Fibroblast of pulmonary artery (primary cell): ENCODE measurements at places on chromosomes 7 and 10.

- DNase-seq, result peak; percentile 44
Observed at GRCh38 chr10:102068216-102068615, 3.1 kb downstream of the HPS6 start.

- no peak for DNase-seq
Observed at GRCh38 chr7:5678295-5679047, 103.0 kb downstream of the RNF216 start.

DNA sequence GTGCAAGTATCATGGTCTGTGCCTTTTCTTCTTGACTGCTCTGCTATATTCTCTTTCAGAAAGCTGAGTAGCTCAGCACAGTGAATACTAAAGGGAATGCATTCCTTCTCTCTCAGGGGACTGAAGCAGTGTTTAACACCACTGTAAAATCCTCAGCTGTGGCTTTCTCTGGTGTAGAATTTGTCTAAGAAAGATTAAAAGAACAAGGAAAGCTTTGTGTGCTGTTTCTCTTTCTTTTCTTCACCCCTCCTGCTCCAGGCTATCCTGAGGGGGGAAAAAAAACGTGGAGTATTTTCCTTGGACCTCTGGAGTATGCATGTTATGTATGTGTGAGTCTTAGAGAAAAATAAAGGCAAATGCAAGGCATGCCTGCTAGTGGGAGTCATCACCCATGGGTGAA, 383.9 kb downstream of the AUTS2 start:
- peak; percentile 17 for DNase-seq

DNA sequence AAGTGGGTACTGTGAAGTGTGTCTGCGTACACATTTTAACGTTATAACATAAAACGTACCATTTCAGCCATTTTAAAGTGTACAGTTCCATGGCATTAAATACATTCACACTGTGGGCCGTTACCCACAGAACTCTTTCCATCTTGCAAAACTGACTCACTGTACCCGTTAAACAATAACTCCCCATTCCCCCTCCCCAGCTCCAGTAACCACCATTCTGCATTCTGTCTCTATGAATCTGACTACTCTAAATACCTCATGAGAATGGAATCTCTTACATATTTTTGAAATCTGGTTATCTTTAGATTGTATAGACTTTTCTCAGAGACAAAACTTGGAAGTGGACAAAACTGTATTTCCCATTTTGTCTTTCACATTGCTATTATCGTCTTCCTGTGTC, 9.3 kb downstream of the ARL3 start:
- DNase-seq, result no peak

- no peak for DNase-seq
Observed at GRCh38 chr10:100987685-100988049, 324 bp downstream of the TWNK start.

DNA sequence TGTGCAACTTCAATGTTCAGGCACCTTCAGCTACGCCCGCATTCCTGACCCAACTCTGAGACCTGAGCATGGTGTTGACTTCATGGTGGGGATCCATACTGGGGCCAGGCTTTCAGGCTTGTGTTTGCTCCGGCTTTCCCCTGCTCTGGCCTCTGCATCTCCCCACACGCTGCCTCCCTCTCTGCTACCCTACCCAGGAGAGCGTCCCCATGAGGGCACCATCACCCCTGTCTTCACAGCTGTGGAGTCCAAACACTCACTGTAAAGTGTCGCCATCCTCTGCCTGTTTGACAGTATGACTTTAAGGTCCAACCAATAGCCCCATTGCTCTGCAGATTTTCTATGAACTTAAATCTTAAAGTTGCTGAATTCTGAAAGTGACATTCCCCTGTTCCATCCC, 199.0 kb upstream of the GRB10 start:
- no peak for DNase-seq

- no peak for DNase-seq
Observed at GRCh38 chr7:93895859-93896600, 5.5 kb upstream of the TFPI2 start.

DNA sequence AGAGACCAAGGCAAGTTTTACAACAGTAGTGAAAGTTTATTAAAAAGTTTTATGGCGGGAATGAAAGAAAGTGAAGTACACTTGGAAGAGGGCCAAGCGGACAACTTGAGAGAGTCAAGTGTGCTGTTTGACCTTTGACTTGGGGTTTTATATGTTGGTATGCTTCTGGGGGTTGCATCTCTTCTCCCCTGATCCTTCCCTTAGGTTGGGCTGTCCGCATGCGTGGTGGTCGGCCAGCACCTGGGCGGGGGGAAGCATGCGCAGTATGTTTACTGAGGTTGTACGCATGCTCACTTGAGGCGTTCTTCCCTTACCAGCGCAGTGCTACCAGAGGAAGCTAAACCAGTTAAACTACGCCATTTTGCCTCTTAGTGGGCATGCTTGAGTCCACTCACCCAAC, 31.9 kb downstream of the NUP42 start:
- no peak for DNase-seq

DNA sequence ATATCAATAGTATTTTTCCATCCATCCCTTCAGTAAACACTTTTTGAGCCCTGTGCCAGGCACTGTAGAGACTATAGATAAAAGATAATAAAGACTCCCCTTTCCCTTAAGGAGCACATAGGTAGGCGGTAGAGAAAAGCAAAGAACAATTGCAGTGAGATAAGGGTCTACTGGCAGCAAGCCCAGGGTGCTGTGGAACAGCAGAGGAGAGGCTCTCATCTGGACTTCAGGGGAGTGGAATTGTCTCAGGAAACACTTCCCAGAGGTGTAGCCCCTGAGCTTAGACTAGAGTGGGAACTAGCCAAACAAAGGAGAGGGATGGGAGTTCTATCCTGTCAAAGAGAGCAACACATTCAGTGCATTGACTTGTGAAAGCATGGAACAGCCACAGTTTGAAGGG, 102.0 kb downstream of the NRF1 start:
- peak; percentile 41 for DNase-seq
